ENCODE measurements at places on chromosomes 2 and 18.

DNA sequence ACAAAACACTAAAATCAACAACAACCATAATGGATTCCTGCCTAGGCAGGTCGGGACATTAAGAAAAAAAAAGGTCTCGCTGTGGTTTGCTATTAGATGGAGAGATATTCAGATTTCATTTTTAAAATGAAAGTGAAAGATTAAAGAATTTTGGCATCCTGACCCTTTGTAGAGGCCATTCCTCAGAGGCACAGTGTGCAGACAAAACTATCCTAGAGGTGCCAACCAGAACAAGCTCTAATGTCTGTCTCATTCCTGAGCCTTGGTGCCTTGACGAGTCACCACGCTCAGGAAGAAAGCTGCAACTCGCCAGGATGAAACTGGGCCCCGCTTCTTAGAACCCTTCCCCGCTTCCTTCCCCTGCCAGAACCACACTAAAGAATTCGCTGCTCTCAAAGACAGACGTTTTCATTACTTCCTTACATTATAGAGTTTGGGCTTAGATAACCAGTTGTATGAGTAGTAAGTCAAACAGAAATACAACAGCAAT is 156.0 kb downstream of the TGIF1 start:
- no peak for DNase-seq

DNA sequence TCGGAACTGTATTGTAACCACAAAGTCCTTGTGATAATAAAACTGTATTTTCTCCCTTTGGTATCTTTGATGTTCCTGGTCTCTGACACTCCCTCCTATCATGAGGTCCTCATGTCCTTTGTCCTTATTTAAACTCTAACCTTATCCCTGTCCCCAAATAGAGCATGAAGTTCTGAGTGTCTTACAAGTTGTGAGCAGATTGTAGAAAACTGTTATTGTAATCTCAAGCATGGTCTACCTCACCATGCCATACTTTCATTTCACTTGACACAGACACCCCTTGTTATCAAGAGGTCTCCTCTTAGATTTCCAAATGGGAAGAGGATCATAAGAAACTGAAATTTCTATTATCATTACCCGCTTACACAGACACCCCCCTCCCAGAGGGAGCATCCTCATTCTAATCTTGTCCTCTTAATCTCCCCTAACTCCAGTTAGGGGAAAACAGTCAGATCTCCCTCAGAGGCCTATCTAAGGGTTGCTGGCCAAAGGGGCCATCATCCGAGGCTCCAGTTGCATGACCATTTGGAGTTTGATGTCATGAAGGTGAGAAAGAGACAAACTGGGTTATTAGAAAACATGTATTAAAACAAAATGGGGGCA is 29.0 kb downstream of the MYO3B start:
- DNase-seq: no peak

- no peak for DNase-seq
Observed at GRCh38 chr2:99507937-99508818, 18.4 kb upstream of the REV1 start.

DNA sequence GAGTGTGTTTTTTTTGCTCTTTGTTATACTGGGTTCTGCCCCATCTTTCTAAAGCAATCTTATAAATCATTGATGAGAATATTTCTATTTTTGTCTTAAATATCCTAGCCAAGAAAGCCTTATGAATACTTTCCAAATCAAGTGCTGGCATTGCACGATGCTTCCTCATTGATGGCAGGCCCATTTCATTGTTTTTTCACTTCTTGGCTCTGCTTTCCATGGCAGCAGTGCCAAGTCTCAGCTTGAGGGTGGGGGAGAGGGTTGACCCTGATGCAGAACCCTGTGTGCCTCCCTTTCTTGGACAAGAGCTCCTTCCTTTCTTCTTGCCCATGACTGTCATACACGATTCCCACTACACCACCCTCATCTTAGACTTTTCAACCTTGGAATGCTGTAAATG is 16.7 kb upstream of the CELF4 start:
- no peak for DNase-seq

- DNase-seq: no peak
Observed at GRCh38 chr2:70420740-70421139, 118.9 kb upstream of the FAM136A start.

GRCh38 chr2:128250229-128251025 is 68.2 kb downstream of the HS6ST1 start:
- DNase-seq: no peak

DNA sequence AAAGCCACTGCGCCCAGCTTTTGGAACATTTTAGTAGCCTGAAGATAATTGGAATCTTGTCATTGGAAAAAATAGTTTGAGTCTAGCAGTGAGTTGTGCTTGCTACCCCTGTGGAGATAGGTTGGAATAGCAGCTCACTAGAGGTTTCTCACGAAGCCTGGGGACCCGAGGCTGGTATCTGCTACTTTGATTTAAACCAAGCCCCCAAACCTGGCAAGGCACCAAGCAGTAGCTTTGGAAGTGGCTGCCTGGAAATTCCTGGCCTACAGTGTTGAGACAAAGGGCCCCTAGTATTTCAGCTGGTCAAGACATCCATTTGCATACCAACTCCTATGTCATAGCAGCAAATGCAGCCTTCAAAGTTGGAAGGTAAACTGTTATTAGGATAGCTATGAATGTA is 42.1 kb downstream of the NOP58 start:
- peak; percentile 31 for DNase-seq
